ENCODE measurements at places on chromosomes 3 and 15.

DNA sequence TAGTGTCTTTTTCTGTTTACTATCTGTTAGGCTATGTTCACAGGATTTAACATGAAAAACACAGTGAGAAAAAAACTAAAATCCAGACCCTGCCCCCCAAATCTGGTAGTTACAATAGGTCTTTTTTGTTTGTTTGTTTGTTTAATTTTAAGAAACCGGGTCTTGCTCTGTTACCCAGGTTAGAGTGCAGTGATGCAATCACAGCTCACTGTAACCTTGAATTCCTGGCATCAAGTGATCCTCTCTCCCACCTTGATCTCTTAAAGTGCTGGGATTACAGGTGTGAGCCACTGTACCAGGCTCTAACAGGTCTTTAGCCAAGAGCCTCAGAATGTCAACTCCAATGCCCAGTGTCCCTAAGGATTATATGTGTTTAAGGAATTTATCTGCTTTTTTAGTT, 88.0 kb upstream of the GOLIM4 start:
- no peak for DNase-seq

DNA sequence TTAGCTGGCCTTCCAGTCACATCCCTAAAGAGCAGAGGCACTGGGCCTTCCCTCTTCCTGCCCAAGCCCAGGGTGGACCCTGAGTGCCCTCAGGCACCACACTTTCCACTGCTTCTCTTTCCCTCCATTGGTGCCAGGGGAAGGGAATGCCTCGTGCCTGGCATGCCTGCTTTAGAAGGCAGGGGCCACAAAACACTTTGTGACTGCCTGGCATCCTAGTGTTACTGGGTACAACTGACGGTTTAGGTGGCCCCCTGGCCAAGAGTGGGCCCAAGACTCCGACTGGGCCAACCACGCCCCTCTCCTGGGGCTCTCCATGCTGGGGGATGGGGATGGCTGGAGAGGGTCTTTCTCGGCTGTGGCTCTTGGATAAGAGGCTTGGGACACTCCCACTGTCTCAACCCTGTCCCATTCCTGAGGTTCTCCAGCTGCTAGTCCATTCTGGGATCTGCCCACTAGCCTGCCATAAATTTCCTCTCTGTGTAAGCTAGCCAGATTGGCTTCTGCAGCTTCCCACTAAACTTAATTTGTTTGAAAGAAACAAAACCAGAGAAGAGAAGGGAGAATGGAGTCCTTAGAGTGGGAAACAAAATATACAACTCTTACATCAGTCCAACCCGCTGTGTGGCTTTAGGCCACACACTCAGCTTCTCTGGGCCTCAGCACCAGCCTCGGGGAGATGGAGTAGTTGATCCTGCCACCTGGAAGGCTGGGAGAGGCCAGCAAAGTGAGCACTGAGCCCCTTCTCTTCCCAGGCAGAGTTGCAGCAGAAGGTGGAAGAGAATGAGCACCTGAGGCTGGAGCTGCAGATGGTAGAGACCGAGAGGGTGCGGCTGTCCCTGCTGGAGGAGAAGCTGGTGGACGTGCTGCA, 24.1 kb upstream of the GP9 start:
- DNase-seq, result no peak

DNA sequence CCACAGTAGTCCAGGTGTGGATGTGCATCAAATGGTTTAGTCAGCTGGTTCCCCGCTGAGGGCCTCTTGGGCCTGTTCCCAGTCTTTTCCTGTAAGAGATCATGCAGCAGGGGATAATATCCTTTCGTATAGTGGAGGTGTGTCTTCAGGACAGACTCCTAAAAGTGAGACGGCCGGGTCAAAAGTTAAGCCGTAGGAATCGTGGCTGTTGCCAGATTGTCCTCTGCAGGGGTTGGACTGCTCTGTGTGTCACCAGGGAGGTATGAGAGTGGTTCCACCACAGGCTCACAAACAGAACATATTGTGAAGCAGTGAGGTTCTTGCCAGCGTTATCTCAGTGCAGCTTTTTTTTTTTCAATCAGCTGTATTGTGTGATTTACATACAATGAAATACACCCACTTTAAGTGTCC, 95.0 kb downstream of the VGLL4 start:
- DNase-seq, result no peak

- DNase-seq, result no peak
These were observed 25.9 kb upstream of the VILL start for GRCh38 chr3:37964716-37965115.

DNA sequence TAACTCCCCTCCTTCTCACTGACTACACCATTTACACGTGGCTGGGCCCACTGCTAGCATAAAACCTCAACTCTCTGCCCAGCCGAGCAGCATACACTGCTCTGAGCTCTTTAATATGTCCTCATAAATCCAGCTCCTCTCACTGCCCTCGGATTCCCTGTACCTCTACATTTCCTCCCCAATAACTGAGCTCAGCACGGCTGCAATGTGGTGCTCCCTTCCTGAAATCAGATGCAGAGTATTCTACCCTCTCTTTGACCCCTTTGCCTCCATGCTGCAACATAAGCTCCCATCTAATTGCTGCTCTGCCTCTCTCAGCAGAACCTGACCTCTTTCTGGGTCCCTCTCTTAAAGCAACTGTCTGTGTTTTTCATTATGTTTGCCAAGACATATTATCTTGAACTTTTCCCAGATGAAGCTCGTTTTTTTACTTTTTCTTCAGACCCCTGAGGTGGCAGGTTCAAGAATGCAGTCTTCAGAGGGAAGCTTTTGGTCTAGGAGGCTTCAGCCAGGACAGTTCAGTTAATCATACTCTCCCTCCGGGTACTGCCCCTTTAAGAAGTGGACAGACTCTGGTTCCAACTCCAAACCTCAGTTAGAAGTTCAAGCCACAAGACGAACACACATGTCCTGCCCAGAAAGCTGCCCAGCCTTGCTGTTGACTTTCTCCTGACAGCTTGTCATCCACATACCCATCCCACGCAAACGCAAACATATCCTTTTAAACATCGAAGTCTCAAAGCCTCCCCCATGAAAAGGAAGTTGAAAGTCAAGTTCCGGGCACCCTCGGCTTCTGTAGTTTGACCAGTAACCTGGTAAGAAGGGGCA, 81.1 kb upstream of the NEO1 start:
- DNase-seq, result no peak

- DNase-seq, result no peak
These were observed 3.5 kb downstream of the CCK start for GRCh38 chr3:42262525-42262924.

DNA sequence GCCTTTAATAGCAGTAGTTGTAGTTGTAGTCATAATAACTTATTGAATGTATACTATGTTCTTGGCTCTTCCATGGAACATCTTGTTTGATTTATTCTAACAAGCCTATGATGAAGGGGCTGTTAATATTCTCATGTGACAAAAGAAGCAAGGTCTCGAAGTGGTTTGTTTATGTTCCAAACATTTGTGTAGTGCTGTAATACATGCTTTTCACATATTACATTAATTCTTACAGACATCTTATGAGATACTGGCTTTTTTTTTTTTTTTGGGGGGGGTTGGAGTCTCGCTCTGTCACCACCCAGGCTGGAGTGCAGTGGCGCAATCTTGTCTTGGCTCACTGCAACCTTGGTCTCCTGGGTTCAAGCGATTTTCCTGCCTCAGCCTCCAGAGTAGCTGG, 252.3 kb downstream of the PTPRG start:
- DNase-seq, result no peak

- DNase-seq, result no peak
These were observed 231.2 kb upstream of the LRTM1 start for GRCh38 chr3:55159016-55159415.

Data from CMK (cell line).